T-helper 1 cell (primary cell): ENCODE measurements at places on chromosomes 4 and X.

- no peak for DNase-seq
These were observed 320.6 kb upstream of the PPARGC1A start for GRCh38 chr4:24210332-24210902.

- no peak for DNase-seq
These were observed 13.7 kb downstream of the PITX2 start for GRCh38 chr4:110609044-110609750.

DNA sequence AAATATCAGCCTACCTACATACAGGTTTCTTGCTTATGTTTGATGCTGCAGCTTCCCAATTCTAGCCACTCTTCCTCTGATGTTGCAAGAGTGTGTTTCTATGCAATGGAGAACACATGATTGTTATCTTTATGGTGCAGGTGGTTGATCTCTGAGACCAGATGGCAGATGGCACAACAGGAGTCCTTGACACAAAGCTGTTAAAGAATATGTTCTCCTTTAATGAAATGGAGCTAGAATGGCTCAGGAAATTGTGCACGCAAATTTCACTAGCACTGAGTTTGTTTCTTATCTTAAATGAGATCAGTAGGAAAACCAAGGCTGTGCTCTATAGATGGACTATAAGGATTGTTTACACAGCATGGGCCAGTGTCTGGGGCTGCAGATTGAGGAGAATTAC is 29.9 kb upstream of the TTC29 start:
- DNase-seq: no peak

- DNase-seq: no peak
These were observed 12.8 kb upstream of the F8A1 start for GRCh38 chrX:154873329-154873728.

DNA sequence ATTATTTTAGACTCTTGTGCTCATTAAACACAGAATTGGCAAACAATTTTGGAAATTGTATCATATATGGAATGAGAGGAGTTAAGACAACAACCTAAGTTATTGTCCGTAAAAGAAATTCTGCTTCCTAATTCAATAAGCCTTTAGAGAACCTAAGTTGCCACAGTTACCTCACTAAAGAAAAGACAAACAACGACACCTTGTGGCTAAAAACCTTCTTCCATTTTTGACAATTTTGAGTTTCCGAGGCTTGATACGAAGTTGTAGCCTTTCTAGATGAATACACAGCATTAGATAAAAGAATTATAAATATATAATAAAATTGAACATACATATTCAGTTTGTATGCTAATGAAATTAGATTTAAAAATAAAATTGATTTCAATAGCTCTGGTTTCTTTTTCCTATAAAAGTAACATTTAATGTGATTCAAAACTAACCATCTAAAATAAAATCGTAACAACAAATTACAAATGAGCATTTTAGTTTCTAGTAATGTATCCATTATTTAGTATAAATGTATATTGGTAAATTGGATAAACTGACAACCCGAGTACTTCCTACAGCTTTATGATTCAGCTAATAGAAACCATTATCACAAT is 275.1 kb downstream of the GPM6A start:
- DNase-seq: no peak

DNA sequence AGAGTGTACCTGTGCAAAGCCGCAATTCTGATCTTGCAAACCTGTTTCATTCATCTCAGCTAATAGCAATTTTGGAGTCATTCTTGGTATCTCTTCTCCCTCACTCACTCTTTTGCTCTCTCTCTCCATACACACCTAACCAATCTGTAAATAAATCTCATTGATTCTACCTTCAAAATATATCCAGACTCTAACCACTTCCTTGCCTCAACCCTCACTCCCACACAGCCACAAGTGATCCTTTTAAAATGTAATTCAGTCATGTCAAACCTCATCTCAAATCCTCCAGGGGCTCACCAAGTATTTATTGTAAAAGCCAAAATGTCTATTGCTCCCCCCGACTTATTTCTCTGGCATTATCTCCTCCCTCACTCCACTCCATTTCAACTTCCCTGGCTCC is 51.7 kb upstream of the SLC10A4 start:
- DNase-seq: no peak

GRCh38 chrX:53321230-53321942 is 40.0 kb upstream of the IQSEC2 start:
- DNase-seq: no peak

GRCh38 chr4:96912716-96913115 is 1072.8 kb downstream of the PDHA2 start:
- DNase-seq: no peak

GRCh38 chrX:44101281-44101680 is 128.1 kb upstream of the NDP start:
- DNase-seq: no peak

- no peak for DNase-seq
These were observed 149.1 kb upstream of the CXXC4 start for GRCh38 chr4:104643805-104644204.

GRCh38 chr4:48578132-48578968 is 88.3 kb downstream of the ZAR1 start:
- DNase-seq: peak; percentile 33

- DNase-seq: no peak
These were observed 2.8 kb downstream of the TMEM271 start for GRCh38 chr4:573122-573892.

- no peak for DNase-seq
These were observed 57.1 kb upstream of the EFHC2 start for GRCh38 chrX:44400588-44400987.

DNA sequence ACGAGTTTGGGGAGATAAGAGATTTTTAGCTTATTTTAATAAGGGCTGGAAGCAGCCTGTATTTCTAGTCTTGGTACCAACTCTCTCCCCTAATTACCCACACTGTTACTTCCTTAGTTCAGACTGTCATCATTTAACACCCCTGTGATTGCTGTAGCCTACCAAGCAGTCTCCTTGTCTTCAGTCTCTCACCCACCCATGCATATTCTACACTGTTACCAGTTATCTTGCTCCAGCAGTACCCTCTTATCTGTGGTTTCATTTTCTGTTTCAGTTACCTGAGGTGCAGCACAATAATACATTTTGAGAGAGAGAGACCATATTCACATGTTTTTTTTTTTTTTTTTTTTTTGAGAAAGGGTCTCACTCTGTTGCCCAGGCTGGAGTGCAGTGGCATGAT is 80.2 kb downstream of the DIAPH2 start:
- no peak for DNase-seq

DNA sequence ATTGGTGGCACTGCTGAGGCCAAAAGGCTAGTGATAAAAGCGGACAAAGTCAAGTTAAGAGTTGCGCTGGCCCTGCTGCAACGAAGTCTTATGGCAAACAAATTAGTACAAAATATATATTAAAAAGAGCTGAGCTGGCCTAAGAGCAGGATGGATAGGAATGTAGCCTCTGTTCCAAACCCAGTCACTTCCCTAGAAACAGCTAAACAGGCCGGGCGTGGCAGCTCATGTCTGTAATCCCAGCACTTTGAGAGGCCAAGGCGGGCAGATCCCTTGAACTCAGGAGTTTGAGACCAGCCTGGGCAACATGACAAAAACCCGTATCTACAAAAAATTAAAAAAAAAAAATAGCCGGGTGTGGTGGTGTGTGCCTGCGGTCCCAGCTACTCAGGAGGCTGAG is 32.4 kb upstream of the UGDH start:
- DNase-seq: no peak

DNA sequence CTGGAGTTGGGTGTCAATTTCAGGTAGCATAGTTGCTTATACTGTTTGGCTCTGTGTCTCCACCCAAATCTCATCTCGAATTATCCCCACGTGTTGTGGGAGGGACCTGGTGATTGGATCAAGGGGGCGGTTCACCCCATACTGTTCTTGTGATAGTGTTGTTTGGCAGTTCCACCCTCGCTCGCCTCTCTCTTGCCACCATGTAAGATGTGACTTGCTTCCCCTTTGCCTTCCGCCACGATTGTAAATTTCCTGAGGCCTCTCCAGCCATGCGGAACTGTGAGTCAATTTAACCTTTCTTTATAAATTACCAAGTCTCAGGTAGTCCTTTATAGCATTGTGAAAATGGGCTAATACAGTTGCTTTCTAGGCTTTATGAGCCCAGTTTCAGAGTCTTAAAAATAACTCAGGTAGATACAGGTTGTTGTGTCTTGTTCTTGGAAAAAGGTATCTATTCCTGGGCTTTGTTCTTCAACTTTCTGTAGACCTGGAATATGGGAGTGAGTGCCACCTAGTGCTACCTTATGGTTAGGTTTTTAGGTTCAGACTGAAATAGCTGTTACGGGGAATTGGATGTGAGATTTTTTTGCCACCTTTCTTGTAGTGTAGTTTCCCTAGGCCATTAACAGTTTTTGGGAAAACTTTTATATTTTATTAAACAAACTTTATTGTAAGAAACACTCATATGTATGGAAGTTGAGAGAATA is 15.6 kb downstream of the PGK1 start:
- DNase-seq: no peak

DNA sequence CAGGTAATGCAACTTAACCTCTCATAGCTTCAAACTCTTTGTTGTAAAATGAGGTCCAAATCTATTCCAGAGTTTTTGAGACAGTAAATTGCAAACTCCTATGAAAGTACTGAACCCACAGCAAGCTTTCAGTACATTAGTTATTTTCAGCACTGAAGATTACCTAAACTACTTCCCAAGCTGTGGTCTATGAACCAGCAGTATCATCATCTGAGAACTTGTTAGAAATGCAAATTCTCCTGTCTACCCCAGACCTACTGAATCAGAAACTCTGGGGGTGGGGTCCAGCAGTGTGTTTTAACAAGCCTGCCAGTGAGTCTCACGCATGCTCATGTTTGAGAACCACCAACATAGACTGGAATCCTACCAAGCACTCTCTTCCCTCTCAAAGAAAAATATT is 5.7 kb upstream of the CASP6 start:
- DNase-seq: no peak

DNA sequence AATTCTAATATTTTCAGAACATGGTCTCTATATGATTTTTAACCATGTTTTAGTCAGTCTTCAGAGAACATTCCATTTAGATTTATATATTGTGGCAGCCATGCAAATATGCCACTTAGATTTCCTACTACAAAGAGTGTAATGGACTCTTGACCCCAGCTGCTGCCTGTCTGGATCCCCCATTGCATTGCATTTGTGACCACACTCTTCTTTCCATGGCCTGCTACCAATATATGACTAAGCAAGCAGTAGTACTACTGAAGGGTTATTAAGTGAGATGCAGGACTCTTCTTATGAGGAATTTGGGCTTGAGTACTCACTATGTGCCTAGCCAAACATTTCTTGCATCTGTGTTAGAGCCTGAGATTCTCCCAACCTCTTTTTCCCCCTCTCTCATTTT is 306.8 kb downstream of the PDHA2 start:
- DNase-seq: no peak

DNA sequence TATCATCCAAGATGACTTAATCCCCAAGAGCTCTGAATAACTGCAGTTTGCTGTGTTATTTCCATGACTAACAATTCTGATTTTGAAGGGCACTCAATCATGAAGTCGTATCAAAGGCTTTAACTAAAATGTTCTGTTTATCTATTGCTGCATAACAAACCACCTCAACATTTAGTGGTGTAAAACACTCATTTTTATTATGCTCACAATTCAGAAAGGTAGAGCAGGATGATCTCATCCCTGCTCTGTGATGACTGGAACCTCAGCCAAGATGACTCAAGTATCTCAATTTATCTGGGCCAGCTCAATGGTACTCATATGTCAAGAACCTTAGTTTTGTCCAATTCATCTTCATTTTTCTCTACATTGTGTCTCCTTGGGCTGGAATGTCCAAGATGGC is 451.1 kb downstream of the PPARGC1A start:
- no peak for DNase-seq

DNA sequence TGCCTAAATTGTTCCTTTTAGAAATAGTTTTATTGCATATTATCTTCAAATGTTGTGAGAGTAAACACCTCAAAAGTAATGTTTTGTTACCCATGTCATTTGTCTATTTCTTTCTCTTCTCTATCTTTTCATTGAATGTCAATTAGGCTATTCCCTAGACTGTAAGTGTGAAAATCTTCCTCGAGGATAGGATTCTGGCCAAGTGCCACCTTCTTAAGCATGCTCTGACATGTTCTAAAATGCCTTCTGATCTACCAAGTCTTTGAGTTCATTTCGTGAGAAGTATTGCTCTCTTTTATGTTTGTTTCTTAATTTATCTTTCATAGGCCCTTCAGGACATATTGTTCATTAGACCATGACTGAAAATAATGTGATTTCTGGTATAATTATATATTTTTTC is 44.1 kb upstream of the TLL1 start:
- DNase-seq: no peak

DNA sequence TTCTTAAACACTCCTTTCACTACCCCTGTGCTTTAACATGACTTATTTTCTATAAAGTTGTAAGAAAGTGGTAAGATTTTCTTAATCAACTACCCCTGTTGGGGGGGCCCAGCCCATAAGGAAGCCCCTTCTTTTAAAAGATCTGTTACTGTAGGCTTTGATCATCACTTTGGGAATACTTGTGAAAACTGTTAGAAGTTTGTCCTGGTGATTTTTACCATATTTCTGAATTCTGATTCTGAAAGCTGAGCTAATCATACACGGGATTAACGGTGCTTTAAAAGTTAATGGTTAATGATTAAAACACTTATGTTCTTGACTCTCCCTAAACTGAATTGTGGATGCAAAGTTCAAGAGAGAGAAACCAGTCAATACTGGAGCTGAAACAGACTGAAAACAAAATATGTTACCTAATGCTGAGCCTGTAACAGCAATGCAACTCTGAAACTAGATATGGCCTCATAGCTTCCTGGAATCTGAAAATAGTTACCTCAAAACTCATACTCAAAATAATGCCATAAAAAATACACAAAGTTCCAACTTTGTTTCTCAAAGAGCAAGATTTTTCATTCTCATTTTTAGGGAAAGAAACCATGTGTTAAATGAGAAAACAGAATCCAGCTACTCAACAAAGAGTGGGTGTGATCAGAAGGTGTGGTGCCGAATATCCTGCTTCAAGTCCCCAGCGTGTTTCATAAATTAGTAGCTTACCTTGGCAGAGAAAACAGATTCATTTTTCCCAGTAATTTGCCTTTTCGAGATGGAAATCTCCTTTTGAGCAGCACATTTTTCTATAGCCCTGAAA is 31.6 kb downstream of the ADH7 start:
- DNase-seq: no peak

DNA sequence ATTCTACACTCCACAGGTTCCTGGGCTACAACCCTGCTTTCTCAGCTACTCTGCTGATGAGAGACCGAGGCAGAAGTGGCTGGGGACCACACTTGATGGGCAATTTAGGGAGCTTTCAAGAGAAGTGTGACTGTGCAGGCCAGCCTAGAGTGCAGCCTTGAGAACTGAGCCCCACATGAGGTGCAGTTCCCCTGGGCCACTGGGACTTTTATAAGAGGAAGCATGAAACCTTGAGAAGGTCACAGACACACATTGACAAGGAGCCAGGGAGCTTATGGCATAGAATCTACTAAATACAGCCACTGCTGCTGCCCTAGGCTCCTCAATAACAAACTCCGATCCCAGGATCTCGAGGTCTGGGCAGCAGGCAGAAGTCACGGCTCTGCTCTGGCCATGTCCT is 13.1 kb downstream of the C4orf50 start:
- DNase-seq: no peak
